ENCODE measurements at places on chromosomes 11 and 22.

GRCh38 chr22:43835166-43835565 lies 23.1 kb upstream of the EFCAB6 start:
- DNase-seq, result no peak

- no peak for DNase-seq
These were observed 48.0 kb downstream of the TIMP3 start for GRCh38 chr22:32849501-32849900.

DNA sequence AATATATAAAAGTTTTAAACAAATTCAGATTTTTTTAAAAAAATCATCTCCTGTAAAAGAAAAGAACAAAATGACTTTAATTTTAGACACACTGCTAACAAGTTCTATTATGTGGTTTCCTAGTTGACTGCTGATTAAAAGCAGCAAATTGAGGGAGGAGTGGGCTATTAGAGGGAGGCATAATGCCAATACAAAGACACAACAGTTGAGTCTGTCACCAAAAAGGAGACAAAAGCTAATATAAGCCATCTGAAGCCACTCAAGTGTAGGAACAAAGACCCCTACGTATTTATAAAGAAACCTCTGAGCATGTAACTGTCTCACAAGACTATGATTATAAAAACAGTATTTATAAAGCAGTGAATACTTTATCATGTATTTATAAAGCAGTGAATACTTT lies 28.6 kb downstream of the TMEM123 start:
- no peak for DNase-seq

GRCh38 chr11:85735876-85736460 lies 50.0 kb upstream of the CCDC89 start:
- DNase-seq, result no peak

DNA sequence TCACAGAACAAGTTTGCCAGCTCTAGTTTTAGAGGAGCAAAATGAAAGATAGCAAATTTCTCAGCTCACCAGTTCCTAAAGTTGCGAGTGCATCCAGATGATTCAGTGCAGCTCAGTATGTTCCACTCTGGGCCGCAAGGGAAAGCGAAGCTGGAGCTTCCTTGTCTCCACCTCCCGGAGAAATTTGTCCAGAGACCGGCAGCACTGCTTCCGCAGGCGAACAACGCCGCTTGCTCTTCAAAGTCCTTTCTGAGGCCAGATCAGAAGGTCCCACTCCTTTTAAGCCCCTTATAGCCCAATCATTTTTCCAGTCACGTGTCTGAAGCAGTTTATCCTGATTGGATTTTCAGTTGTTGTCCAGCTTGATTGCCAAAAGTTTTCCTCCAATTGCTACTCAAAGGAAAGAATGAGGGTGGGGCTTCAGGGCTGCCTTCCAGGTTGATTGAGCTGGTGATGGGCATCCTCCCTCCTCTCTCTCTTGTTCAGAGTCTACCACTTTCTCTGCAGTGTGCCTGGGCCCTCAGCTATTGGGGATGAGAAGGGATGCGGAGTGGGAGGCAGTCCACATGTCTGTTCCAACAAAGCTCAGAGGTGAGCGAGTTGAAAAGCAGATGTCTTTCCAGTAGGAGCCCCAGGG lies at the start of gene ZNF280A:
TSS of gene ZNF280A (minus strand) at position 251 of the 637 bp plus-strand sequence. CDS start 4,640 bp downstream, outside the sequence.
- no peak for DNase-seq

DNA sequence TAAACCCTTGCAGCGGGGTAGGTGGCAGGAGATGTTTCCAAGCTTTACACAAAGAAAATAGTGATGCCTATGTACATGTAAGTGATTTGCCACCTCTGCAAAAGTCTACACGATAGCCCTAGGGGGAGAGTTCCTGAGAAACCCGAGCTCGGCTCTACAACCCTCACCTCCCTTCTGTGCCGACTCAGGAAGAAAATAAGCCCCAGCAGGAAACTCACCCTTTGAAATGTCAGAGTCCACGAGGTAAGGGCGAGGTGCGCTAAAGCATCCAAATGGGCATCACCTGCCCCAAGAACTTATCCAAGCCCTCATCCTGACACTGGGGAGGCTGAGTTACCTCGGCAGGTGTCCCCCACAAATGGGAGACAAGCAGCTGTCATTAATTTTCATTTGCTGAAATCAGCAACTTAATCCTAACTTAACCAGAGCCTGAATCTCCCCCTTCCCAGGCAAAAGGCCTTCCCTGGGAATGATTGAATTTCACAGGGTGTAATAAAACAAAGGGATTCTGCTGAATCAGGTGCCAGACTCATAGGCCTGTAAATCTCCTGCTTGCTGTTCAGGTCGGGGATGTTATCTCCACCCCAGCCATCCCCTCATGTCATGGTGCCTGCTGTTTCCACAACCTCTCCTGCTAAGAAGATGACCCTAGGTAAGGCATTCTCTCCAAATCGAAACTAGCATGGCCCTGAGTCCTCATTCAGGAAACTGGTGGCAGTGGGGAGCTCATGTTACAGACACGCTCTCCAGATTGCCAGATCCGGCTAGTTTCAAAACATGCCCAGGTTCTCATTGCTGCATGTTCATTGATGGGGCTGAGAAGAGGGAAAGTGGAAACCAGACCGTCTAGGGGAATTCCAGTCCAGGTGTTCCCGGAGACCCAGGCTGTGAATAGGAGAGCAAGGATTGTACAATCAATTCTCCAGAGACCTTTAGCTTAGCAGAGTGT lies 105.3 kb upstream of the KIRREL3 start:
- DNase-seq, result no peak

DNA sequence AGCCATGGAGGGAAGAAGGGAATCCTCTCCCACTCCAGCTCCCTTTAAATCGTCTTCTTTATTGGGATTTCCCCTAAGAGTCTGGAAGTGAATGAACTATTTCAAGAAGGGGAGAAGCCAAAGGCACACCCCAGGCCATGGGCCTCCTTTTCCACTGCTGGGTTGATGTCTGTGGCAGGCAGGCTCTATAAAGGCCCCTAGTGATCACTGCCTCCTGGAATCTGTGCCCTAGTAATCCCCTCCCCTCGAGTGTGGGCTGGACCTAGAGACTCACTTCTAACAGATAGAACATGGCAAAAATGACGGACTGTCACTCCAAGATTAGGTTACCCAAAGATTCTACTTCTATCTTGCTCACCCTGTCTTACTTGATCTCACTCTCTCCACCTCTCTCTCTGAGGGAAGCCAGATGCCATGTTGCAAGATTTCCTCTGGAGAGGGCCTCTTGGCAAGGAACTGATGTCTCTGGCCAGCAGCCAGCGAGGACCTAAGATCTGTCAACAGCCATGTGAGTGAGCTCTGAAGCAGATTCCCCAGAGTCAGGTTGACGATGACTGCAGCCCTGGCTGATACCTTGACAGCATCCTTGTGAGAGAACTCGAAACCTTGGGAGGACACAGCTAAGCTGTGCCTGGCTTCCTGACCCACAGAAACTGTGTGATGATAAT lies 444.8 kb downstream of the SOX6 start:
- DNase-seq, result peak; percentile 6

DNA sequence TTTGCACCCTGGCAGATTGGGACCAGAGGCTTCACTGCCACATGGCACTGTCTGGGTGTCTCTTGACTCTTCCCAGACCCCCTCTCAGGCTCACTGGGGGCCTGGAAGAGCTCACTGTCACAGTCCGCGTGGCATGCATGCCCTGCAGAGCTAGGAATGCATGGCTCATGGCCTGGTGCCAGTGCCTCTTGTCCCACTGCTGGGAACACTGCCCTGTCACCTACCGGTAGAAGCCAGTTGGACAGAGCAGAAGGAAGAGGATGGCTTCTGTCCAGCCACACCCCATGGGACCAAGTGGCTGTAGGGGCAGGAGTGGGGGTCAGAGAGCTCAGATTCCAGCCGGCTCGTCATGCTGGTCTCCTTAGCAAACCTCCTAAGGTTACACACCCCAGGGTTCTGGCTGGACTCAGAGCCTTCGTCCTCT lies 29.7 kb downstream of the MB start:
- no peak for DNase-seq

DNA sequence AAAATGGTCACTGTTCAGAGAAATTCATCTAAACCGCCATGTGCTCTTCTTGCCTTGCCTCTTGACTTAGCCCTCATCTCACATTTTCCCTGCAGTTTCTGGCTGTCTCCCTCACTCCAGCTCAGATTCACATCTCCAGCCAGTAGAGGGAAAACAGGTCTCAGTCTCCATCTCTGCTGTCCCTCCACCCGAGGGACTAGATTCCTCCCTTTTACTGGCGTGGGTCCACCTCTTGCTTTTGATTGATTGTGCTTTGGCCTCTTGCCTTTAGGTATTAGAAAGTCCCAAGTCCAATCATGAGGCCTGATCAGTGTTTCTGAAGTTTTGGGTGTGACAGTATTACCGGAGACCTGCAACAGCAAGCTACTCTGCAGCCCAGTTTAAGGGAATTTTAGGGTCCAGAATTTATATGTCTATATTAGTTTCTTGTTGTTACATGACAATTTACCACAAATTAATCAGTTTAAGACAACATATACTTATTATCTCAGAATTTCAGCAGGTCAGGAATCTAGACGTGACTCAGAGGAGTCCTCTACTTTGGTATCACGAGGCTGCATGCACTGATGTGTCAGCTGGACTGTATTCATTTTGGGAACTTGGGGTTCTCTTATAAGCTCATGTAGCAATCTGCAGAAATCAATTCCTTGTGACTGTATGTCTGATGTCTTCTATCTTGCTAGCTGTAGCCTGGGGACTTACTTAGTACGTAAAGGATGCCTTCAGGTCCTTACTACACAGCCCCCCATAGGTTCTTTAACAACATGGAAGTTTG lies 805.2 kb upstream of the CCDC90B start:
- DNase-seq, result no peak

- no peak for DNase-seq
These were observed 64.1 kb upstream of the WNT11 start for GRCh38 chr11:76270389-76270788.

GRCh38 chr11:65078151-65078550 lies 5.7 kb downstream of the CDCA5 start:
- no peak for DNase-seq

GRCh38 chr22:46359362-46359761 lies 23.8 kb downstream of the TRMU start:
- no peak for DNase-seq

- no peak for DNase-seq
These were observed 10.0 kb downstream of the OR51L1 start for GRCh38 chr11:5004424-5005274.

- no peak for DNase-seq
These were observed 98.3 kb upstream of the HSD17B12 start for GRCh38 chr11:43582024-43582862.

GRCh38 chr11:2892215-2892966 lies 6.8 kb upstream of the CDKN1C start:
- no peak for DNase-seq

GRCh38 chr22:50035131-50035881 lies 22.7 kb upstream of the IL17REL start:
- no peak for DNase-seq

- no peak for DNase-seq
These were observed 465.3 kb upstream of the ARHGAP42 start for GRCh38 chr11:100221791-100222190.

GRCh38 chr11:45997599-45997998 lies 75.1 kb downstream of the LARGE2 start:
- DNase-seq, result no peak

DNA sequence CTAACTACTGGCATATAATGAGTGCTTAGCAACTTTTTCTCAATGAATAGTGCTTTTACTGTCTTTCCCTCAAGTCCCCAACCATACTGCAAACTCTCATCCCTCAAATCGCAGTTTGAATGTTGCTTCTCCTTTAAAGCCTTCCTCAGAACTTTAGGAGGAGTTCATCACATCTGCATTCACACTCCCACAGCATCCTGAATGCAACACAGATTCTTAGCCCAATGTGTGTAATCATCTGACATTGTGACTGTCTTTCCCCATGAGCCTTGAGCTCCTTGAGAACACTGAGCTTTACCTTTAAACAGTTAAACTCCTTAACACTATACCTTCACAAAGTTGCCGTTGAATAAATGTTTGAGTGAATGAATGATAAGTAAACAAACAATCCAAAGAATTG lies 81.7 kb upstream of the FAM181B start:
- DNase-seq, result no peak

DNA sequence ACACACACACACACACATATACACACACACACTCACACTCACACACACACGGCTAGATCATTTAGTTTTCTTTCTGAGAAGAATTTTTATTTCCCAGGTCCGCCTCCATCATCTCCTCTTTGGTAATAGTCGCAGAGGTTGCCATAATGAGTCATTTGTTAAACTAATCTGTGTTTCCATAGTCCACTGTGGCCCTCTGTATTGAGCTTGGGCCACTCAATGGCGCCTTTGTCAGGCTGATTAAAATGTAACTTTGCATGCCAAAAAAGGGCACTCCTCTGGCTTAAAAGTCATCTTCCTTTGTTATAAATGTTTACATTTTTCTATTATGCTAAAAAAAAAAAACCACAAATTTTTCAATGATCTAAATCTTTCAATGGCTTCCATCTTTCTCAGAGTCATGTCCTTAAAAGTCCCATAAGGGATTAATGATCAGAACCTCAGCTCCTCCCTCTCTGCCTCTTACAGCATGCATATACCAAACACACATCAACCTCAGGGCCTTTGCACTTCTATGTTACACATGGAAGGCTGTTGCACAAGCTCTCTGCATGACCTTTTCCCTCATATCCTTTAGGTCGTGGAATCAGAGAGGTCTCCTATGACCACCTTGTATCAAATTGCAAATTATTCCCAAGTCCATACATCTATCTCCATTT lies 35.3 kb downstream of the EHF start:
- DNase-seq, result no peak

DNA sequence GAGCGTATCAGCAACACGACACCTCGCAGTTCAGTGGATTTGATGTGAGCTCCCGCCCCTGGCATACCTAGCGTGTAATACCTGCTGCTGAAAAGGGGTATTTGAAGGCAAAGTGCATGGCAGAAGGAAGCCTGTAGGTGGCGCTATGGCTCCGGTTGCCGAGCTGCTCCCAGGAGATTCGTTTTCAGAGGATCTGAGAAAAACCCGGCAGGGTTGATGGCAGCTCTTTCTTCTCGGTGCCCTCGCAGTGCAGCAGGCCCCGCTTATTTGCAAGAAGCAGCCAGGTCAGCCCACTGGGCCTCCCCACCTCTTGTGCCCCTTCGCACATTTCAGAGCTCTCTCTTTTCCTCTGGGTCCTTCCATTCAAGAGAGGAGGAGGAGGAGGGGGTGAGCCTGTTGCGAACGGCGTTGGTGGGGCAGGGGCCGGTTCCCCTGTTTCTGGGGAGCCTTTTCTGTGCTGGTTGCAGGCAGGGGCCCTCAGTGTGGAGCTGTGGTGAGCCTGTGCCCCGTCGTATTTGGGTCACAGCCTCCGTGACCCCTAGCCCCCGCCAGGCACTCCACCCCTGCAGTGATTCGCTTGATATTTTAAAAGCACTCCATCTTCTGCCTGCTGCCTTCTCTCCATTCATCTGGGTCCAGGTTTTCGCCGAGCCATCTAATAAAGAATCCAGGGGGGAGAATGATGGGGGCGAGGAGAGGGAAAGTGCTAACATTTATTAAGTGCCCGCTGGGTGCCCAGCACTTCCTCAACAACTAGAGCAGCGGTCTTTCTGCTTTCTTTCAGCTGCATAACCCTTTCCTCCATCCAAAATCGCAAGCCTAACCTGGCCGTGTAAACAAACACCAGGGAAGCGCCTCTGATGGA lies 85.3 kb upstream of the SYT13 start:
- DNase-seq, result peak; percentile 67

- DNase-seq, result no peak
These were observed 63.6 kb downstream of the NFAM1 start for GRCh38 chr22:42368379-42369249.

Data from amygdala (tissue), 56 donors.